Aorta (tissue), 5 donors: ENCODE measurements at places on chromosomes 7 and 10. TPM values are rescaled to one million over a fixed set of nuclear protein-coding genes. Genes with fewer than 3 reads are reported as not detected.
A peak's percentile ranks its signal among the peaks of the same experiment; 100 is the strongest.

DNA sequence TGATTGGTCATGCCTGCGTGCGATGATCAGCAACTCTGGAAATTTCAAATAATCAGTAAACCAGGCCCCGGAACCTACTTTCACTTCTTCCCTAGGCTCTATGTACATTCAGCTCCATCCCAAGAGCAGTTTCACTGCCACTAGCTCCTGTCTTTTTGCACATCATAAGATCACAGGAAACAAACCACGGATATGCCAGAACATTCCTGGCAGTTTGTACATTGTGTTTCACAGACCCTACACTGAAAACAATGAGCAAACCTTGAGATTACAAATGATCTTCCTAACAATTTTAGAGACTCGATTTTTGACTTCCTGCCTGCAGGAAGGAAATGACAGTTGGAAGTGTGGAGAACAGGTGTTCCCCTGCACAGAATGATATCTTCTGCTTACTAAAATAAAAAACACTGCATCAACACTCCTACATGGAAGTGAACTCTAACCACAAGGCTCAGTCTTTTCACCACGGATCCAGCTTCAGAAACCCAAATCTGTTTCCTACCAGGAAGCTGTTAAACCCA lies 7.6 kb upstream of the TMEM236 start:
- DNase-seq, result no peak

DNA sequence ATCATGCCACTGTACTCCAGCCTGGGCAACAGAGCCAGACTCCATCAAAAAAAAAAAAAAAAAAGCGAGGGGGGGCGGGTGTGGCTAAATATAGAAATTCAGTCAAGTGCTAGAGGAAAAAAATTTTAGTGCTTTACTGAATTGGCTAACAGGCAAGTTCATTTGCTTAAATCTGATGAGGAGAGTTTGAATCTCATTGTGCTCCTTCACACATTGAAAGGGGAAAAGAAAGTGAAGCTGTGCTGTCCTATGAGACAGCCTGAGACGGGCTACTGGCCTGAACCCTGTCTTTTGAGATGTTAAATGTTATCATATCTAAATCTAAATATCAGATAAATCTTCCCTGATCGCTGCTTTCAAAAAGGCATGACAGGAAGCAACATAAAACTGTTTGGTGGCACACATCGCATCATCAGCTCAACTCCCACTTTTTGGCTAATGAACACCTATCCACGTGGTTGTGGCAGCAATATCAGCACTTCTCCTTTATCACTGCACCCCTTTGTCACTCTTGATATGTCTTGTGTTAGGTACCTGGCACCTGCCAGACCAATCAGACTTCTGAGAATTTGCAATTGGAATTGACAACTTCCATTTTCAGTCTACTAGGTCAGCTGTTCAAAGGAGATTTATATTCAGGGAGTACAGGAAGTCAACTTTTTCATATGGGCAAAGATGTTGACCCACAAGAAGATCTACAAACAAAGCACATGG lies 14.0 kb upstream of the IFIT1B start:
- no peak for DNase-seq

DNA sequence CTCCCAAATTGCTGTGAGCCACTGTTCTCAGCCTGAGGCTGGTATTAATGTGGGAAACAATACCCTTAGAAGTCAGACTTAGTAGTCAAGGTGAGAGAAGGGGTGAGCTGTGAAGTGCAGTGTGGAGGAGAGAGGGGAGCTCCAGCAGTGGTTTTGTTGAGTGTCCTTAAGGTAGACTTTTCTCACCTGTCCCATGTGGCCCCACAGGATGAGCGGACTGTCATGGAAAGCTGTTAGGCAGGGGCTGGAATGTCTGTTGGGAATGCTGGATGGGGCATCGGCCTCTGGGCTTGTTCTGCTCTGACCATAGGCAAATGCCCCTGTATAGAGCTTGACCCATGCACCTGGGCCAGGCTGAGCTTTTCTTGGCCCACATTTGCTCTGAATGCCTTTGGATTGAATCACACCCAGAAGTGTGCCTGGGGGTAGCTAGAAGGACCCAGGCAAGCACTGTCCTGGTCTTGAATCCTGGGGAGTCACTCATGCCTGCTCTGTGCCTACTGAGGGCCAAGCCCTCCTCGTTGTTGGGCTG lies 36.3 kb upstream of the SH2D4B start:
- peak; percentile 52 for DNase-seq

DNA sequence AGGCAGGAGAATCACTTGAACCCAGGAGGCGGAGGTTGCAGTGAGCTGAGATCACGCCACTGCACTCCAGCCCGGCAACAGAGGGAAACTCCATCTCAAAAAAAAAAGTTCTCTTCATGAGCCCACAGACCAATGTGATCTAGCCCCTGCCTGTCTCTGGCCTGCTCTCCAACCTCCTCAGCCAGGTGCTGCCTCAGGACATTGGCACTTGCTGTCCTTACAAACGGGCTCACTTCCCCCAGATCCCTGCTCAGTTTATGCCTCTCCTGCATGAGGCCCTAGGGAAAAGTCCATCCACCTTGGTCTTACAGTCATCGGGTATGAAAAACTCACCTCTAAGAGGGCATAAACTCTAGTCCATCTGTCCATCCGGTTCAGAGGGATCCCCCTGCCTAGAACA lies 32.5 kb downstream of the TNS3 start:
- DNase-seq, result no peak

- DNase-seq, result peak; percentile 26
Measured at GRCh38 chr7:157757211-157757610, 420.4 kb downstream of the DNAJB6 start.

DNA sequence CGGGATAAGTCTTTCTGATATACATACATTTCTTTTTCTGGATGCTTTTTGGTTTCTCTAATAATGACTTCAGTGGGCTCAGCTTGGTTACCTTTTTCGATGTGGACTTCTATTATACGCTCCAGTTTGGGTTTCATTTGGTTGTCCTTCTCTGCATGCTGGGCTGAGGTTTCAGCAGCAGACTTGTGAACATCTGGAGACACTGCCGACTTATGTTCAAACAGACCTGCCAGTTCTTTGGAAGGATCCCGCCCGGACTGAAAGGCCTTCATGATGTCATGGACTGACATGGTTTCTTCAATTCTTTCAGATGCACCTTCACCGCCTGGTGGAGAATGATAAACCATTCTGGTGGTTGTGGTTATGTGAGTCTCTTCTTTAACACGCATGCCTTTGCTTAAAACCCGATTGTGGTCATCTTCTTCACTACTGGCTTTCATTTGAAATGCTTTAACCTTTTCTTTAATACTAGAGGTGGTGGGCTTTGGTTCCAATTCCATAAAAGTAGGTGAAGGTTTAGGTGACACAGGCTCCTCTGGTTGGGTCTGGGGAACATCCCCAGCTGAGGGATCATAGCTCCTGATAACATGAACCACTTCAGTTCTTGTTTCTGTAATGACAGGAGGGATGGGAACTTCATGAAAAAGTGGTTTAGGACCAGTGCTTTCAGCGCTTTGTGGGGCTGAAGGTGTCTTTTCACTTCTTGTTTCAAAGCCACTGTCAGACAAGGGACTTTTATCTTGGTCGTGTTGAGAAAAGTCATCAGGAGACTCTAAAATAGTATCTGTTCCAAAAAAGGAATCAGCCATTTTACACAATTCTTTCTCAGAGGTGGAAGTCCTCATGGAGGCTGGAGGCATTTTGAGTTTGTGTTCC lies 167.7 kb upstream of the CCDC6 start:
- no peak for DNase-seq

GRCh38 chr7:114630201-114630990 lies 215.8 kb downstream of the FOXP2 start:
- no peak for DNase-seq

DNA sequence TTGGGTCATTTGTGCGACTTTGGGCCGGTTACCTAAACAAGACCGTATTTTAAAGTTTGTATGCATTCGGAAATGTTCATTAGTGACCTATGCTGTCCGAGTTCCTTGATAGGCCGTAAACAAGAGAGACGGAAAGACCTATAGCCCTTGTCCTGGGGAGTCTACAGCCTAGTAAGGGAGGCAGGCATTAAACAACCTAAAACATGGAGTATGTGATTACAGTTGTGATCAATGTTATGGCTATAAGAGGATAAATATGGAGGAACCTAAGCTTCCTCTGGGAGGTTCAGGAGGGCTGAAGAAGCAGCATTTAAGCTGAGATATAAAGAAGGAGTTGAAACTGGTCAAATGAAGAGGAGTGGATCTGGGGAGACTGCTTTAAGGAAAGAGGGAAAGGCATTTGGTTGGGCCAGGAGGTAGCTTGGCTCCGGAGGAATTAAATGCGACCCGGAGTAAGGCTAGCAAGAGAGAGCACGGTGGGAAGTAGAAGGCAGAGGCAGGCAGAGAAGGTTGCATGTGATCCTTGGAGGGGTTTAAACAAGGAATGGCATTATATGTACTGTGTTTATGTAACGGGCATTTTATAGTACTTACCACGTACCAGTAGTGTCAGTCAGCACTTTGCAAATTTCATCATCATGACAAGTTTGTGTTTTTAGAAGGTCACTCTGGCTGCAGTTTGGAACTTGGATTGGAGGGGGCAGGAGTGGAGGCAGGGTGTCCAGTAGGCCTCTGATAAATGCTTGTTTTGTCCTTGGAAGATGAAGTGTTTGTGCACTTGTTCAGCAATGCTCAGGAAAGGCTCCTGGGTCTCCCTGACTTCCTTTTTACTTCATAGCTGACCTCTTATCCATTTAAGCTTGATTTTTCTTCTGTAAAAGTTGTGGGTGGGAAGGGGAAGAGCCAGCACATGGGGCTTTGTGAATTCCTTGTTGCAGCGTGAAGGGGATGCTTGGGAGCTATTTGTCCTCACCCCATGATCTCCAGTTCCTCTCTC lies 1.0 kb upstream of the AVPI1 start:
- DNase-seq, result no peak

- DNase-seq, result no peak
Measured at GRCh38 chr7:68729371-68729770, 868.9 kb upstream of the AUTS2 start.

DNA sequence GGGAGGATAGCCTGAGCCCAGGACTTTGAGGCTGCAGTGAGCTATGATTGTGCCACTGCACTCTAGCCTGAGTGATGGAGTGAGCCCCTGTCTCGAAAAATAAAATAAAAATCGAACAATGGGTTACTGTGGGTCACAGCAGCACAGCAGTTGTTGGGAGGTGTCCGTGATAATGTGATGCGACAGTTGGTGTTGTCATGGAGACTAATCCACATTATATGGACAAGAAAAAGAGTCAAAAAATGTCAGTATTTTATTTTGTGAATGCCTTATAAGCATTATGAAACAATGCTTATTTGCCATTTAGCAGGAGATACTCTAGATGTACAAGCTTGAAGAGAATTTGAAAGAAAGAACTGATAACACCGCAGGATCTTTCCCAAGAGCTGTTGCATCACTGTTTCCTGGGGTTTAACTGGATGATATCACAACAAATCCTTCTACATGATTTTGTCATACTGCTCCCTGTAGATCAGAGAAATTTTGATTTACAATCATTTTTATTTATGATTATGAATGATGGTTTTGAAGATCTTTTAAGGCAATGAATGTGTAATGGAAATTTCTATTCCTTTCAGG lies 195.4 kb downstream of the BAMBI start:
- no peak for DNase-seq

DNA sequence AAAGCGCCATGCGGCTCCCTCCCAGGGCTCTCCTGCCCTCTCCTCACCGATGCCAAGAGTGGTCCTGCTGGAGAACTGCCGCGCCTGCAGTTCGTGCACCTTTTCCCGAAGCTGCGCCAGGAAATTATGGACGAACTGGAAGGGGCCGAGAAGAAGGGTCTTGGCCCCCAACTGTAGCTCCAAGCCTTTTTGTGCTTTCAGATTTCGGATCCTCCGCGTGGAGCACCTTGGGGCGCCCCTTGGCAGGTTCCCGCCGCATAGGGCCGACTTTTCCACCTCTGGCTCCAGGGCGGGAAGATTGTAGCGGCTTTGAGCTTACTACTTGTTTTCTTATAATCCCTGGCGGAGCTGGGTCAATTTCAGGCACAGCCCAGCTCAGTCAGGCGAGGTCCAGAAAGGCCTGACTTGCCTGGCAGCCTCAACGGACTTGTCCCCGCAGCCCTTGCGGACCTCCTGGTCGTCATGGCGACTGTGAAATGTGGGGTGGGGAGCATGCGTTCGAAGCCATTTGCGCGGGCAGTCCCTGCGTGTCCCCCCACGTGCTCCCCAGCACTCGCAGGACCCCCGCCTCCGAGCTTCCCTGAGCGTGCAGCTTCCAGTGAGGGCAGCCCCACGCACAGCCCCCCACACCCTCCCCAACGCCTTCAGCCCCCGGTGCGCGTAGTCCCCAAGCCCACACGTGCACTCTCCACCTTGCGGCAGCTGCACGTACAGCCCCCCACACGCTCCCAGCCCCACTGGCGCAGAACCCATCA lies 129.9 kb downstream of the KBTBD2 start:
- DNase-seq, result no peak

GRCh38 chr7:16027396-16027795 lies 340.9 kb upstream of the MEOX2 start:
- no peak for DNase-seq

- no peak for DNase-seq
Measured at GRCh38 chr10:102721954-102722353, 7.5 kb downstream of the SFXN2 start.

DNA sequence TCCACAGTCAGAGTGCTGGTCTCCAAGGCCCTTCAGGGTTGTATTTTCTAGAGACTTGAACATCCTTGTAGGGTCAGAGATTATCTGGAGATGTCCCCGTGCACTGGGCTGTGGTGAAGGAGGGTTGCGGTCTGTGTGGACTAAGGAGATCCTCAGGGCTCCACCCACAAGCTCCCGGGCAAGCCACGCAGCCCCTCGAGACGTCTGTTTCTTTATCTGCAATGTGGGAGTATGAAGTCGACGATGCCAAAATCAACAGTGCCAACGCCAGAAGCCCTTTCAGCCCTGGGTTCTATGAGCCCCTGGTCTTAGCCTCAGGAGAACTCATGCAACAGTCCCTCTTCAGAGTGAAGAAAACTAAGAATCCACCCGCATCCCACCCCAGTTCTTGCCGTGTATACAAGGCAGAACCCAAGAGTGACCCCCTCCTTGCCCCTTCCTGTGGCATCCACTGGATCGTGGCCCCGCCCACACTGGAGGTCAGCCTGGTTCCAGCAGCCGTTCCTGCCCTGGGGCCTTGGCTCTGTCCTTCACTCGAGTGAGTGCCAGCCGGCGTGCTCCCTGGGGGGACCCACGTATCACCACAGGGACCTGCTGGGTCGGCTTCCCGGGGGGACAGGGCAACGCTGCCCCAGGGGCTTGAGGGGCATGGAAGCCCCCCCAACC lies 6.0 kb upstream of the SHH start:
- no peak for DNase-seq

DNA sequence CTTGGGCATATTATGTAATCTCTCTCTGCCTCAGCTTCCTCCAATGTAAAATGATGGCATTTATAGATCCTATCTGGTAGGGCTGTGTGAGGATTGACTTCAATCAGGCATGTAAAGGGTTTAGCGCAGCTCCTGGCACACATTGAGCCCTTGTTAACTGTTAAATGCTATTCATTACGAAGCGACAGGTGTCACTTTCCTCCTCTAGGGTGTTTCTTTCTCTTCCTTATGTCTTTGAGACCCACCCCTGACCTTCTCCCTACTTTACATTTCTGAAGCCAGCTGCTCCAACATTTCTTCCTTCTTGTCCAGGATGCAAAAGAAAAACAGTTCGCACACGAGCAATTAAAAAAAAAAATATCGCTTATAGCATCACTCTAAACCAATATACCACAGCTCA lies 5.7 kb upstream of the R3HCC1L start:
- DNase-seq, result no peak

- DNase-seq, result peak; percentile 79
Measured at GRCh38 chr10:33336582-33337325, 2.3 kb upstream of the NRP1 start.

GRCh38 chr7:93053209-93053948 lies 64.4 kb downstream of the SAMD9 start:
- no peak for DNase-seq

GRCh38 chr7:2616387-2617324 lies 15.1 kb upstream of the TTYH3 start:
- no peak for DNase-seq

The GPR158 gene
- total RNA-seq, result 0.42 TPM

The STEAP4 gene
- 343 TPM for total RNA-seq

The CPEB3 gene
- total RNA-seq, result 7.4 TPM
